ENCODE measurements at places on chromosomes 5 and 9.

GRCh38 chr5:68673106-68673822, 420.6 kb upstream of the SLC30A5 start:
- no peak for DNase-seq

DNA sequence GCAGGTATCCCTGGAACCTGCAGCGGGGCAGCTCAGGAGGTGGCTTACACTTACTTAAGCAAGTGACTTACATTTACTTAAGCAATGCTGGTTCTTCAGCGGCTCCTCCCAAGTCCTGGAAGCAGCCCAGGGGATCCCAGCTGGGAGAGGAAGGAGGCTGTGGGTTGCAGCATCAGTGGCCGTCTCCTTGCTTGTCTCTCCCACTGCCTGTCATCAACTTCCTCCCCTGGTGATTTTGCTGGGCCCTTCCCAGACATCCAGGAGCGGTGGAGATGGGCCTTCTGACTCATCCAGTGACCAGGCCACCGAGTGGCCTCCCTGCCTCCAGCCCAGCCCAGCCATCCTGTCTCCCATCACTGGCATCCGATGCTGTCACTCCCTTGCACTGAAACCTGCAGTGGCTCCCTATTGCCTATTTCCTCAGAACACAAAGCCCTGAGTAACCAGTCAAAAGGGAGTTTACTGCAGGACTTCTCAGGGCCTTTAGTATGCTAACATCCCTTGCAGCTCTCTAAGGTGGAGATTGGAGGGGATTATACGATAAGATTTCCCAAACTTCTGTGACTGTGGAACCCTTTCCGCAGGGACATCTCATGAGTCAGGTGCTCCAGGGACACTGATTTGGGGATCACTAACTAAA, 155.9 kb upstream of the PHYKPL start:
- no peak for DNase-seq

DNA sequence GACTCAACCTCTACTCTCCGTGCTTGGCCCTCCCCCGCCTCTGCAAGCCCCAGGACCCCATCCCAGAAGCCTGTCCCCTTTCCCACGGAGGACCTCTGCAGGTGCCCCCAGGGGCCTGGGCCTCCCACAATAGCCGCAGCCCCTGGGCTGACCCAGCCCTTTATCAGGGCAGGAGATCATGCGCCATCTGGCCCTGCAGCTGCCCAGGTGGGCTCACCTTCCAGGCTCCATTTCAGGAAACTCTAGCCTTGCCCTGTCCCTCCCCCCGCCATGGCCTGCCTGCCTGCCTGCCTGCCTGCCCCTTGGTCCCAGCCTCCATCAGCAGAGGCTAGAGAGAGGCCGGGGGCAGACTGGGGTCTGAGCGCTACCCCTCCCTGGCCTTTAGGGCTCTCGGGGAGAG, 48.7 kb downstream of the ASS1 start:
- no peak for DNase-seq

- no peak for DNase-seq
These were observed 143.9 kb upstream of the MOCS2 start for GRCh38 chr5:53253421-53253871.

DNA sequence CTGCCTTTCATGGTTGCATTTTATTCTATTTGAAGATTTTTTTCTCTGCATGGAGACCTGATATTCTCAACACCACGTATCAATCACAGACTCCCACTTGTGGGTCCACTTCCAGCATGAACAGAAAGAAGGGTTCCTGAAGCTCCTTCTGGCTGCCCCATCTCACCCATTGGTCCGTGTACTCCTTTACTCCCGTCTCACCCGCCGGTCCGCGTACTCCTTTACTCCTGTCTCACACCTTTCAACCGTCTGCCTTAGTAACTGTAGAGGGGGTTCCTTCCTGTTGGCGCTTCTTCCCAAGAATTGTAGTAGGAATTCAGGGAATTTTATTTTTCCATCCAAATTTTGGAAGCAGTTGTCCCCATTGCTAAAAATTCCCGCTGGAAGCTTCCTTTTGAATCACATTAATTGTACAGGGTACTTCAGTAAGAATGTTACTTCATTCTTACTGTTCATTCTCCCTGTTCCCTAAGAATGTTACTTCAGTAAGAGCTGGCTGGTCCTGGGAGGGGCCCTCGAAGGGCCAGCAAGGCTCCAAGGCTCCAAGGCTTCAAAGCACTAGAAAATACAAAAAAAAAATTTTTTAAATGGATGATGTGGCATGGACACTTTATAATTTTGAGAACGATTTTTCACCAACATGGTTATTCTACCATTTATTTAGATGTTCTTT, 3.9 kb upstream of the LPCAT1 start:
- DNase-seq: no peak

DNA sequence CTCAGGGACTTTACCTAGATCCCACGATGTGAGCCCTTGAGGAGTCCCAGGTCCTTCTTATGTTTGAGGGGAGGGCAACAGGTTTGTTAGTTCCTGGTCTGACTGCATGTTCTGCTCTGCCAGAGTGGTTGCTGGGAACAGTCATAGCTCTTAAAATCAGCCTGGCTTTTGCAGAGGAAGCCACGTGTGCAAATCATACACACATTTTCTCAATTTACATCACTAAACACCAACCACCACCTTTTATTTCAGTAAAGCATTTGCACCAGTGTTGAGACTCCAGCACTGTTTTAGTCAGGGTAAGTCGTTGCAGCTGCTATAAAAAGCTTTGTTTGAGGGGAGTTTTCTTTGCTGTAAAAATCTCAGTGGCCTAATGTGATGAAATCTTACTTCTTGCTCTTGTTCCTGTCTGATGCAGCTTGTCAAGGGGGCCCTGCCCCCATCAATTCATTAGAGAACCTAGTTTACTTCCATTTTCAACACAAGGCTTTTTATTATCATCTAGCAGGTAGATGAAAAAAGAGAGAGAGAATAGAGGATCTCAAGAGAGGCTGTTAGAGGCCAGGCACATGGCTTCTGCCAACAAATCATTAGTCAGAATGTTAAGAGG, 70.3 kb upstream of the VCAN start:
- DNase-seq: no peak
